ENCODE measurements at places on chromosomes 1 and 21. TPM values are rescaled to one million over a fixed set of nuclear protein-coding genes. Genes with fewer than 3 reads are reported as not detected.

The TEKT2 gene
- not detected for total RNA-seq

The CLCA1 gene
- total RNA-seq: not detected

The KCNE1 gene
- 17.7 TPM for total RNA-seq

The CCDC17 gene
- total RNA-seq: 1.2 TPM

The TAS1R1 gene
- total RNA-seq: not detected

The MIS18A gene
- total RNA-seq: 2.6 TPM

The LEPR gene
- 8.0 TPM for total RNA-seq

The DDR2 gene
- 20.0 TPM for total RNA-seq

The FTCD gene
- total RNA-seq: 0.83 TPM

The SPSB1 gene
- total RNA-seq: 12.9 TPM

The OR6N1 gene
- not detected for total RNA-seq

The PTGER3 gene
- total RNA-seq: 1.1 TPM

The ZNF683 gene
- not detected for total RNA-seq

The TDRD10 gene
- total RNA-seq: 5.0 TPM

The CCDC27 gene
- not detected for total RNA-seq

The SHE gene
- total RNA-seq: 16.8 TPM

The SWT1 gene
- total RNA-seq: 5.3 TPM

The TNNI3K gene
- 55.2 TPM for total RNA-seq

The MYOM3 gene
- total RNA-seq: 249 TPM

The LELP1 gene
- total RNA-seq: not detected
